A673 (cell line): ENCODE measurements at places on chromosomes 1 and 21. TPM values are rescaled to one million over a fixed set of nuclear protein-coding genes. Genes with fewer than 3 reads are reported as not detected.

- DNase-seq, result no peak
Observed at GRCh38 chr1:36908096-36908495, 126.2 kb downstream of the GRIK3 start.

DNA sequence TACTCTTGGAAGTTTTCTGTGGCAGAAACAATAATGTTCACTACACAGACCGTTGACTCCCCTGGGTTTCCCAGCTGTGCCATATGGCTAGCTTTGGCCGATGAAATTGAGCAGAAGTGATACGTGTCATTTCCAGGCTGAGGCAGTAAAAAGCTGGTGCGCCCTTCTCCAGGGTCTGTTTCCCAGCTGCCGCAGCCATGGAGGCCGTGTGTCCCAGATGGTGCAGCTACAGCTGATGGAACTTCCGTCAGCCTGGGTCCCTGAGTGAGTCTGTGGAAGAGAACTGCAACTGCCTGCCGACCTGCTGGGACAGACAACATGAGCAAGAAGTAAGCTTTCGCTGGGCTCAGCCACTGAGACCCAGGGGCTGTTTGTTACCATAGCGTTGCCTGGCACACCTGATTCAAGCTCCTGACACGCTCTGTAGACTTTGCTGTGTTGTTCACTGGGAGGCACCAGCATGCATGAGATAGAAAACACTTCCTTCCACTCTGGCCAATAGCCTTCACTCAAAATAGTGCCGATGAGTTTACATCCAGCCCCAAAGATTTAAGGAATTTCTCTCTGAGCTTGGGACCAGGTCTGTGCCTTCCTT lies 116.3 kb upstream of the SLC25A33 start:
- no peak for DNase-seq

DNA sequence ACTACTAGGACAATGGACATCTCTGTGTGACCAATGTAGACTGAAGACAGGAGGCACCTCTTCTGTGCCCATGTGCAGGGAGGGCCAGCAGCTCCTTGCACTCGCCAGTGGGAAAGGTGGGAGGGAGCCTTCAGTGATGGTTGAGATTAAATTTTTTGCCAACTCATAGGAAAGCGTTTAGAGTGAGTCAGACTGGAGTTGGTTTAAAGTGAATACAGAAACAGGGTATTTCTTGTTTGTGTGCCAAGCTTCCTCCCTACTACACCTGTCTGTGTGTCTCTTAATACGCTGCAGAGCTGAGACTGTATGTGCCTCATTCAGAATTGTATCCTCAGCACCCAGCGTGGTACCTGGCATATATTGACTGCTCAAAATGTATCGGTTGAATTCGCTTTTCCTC lies 13.5 kb upstream of the COL16A1 start:
- DNase-seq, result no peak

DNA sequence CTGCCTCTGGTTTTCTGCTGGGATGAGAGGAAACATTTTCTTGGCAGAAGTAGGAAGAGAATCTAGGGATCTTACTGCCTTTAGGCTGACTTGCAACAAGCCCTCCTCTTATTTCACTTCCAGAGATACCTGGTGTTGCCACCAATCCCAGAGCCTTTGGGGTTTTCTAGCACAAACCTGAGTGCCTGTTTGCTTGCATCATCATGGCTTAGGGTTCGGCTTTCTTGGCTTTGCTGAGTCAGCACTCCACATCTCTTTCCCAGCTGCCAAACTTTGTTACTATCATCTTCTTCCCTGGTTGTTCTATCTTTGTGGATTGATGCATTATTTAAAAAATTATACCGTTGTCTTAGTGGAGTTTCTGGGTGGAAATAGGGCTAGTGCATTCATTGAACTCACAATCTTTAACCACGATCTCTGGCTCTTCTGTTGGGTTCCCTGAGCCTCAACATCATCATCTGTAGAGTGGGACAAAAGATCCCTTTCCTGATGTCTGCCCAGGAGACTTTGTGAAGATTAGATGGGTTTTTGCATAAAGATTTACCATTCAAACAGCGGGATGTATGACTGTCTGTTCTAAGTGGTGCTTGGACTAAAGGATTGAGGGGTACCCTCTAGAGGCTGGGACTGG lies 76.6 kb upstream of the SELENON start:
- no peak for DNase-seq

- DNase-seq, result no peak
Observed at GRCh38 chr1:213989002-213989855, 1.5 kb downstream of the PROX1 start.

DNA sequence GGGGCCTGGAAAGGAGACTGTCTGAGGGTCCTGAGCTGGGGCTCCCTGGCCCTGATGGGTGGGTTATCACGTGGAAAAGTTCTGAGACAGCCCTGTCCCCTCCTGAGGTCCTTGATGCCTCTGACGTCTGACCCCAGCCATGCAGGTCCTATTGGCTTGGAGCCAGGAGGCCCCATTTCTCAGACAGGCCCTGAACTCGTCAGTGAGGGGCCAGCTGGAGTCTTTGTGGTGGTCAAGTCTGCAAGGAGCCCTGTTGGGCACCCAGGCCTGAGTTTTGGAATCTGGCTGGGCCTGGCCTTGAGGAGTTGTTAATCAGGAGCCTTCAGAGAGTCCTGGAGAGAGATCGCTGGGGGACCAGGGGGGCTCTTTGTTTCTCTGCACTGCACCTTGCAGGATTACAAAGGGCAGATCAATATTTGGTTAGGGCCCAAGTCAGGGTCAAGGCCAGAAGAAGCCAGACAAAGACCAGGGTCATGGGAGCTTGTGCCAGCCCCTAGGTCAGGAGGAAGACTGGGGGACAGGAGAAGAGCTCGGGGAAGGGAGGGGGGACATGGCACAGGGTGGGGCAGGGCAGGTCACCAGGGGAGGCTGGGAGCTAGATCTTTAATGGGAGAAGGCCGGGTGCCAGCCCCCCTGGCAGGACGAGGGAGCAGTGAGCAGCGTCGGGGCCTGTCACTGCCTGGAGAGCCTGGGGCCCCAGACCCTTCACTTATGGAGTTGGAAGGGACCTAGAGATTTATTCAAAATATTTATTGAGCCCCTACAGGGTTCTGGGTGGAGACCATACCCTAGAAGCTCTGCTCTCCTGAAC lies 83.2 kb downstream of the PTPRU start:
- DNase-seq, result no peak

The ARHGEF16 gene
- 8.9 and 11.2 TPM in 2 replicates for total RNA-seq

The UBE4B gene
- total RNA-seq, result 58.0 and 59.4 TPM in 2 replicates
